ENCODE measurements at places on chromosomes 5 and 9.

- DNase-seq, result no peak
Measured at GRCh38 chr9:113397203-113397631, 3.9 kb downstream of the ALAD start.

- no peak for DNase-seq
Measured at GRCh38 chr5:73222173-73222572, 49.2 kb downstream of the TMEM174 start.

GRCh38 chr5:164002628-164003027 is 497.2 kb downstream of the MAT2B start:
- peak; percentile 10 for DNase-seq

- no peak for DNase-seq
Measured at GRCh38 chr5:111266491-111266890, 42.3 kb downstream of the CAMK4 start.

- DNase-seq, result no peak
Measured at GRCh38 chr5:137136991-137137632, 362.0 kb downstream of the SPOCK1 start.
